Daoy (cell line): ENCODE measurements at places on chromosomes 12 and 14. TPM values are rescaled to one million over a fixed set of nuclear protein-coding genes. Genes with fewer than 3 reads are reported as not detected.

NPFF gene
- not detected in 2 replicates for total RNA-seq

SMOC1 gene
- 3.7 and 5.9 TPM in 2 replicates for total RNA-seq

FOXG1 gene
- total RNA-seq, result 1.8 and 4.5 TPM in 2 replicates

MIP gene
- not detected in 2 replicates for total RNA-seq

MYO1H gene
- total RNA-seq, result not detected in 2 replicates

OR10AD1 gene
- total RNA-seq, result not detected in 2 replicates

RDH16 gene
- total RNA-seq, result 0.11 TPM in 1 of 2 replicates, not detected in the other

CELA1 gene
- not detected in 2 replicates for total RNA-seq

PTPRQ gene
- not detected in 2 replicates for total RNA-seq

OAS2 gene
- 3.9 and 5.1 TPM in 2 replicates for total RNA-seq

IL22 gene
- total RNA-seq, result not detected in 2 replicates

MARCHF9 gene
- total RNA-seq, result 5.5 and 6.5 TPM in 2 replicates
